Stimulated activated CD8-positive, alpha-beta memory T cell treated with anti-CD3 and anti-CD28 coated beads, Interleukin-4, amount 100 ng/mL, for 48 hours (primary cell): ENCODE measurements at places on chromosomes 3 and 15.

- DNase-seq = no peak
These were observed 730 bp downstream of the ZKSCAN7 start for GRCh38 chr3:44555723-44556122.

DNA sequence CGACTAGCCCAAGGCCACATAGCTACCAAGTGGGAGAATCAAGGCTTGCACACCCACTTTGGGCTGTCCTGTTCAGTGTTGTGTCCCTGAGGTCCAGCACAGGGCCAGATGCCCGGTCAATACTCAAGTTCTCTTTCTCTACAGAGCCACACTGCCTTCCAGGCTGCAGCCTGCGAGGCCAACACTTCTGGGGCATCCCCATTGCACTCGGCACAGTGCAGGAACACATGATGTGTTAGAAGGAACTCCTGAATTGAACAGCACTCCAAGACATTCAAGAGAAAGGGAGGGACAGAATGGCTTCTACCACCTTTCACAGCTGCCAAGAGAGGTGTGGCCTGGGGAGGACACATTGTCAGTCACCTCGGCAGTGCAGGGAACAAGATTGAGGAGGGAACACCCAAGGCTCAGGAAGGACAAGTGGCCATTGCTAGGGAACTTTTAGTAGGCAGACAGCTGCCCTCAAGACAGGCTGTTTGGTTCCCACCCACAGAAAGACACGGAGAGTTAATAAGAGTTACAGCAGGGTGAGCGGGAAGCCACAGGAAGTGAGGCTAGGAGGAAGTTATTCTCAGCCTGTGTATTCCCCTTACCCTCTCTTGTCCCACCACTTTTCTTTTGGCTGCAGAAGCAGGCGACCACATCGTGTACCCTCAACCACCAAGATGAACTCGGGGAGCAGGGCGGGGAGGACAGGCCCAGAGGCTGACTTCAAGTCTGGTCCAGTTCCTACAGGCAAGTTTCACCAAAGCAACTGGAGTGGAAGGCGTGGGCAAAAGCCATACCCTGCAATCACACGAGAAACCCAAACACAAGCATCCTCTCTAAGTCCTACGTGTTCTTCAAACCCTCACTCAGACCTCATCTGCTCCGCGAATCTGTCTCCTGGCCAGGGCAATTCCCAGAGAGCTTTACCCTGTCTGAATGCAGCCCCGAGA is 69.4 kb downstream of the SRGAP3 start:
- no peak for DNase-seq

GRCh38 chr3:161263057-161263456 is 41.9 kb downstream of the NMD3 start:
- DNase-seq = no peak

DNA sequence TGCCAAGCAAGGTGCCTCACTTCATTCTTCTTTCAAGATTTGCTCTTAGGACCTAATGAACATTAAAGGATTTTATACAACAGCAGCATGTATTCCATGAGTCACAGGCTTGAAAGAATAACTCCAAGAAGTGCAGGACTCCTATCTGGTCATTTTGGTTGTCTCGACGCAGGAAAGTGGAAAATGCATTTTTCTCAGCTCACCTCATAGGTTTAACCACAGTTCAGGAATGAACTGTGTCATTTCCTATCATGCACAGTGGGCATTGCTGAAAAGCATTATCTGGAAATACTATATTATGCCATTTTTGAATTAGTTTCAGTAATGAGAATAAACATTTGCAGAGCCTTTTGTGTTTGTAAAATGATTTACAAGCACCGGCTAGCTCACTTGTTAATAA is 98.7 kb upstream of the BFSP2 start:
- DNase-seq = no peak

DNA sequence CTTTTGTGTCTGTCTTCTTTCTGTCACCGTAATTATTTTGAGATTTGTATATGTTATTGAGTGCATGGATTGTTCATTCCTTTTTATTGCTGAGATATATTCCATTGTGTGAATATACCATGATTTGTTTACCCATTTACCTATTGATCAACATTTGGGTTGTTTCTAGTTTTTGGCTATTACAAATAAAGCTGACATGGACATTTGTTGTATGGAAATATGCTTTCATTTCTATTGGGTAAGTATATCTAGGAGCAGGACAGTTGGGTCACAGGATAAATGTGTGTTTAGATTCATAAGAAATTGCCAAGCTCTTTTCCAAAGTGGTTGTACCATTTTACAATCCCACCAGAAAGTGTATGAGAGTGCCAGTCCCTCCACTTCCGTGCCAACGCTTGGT is 51.2 kb downstream of the PFN2 start:
- DNase-seq = no peak

- DNase-seq = peak; percentile 96
These were observed 51.6 kb upstream of the XCR1 start for GRCh38 chr3:46078712-46079400.

DNA sequence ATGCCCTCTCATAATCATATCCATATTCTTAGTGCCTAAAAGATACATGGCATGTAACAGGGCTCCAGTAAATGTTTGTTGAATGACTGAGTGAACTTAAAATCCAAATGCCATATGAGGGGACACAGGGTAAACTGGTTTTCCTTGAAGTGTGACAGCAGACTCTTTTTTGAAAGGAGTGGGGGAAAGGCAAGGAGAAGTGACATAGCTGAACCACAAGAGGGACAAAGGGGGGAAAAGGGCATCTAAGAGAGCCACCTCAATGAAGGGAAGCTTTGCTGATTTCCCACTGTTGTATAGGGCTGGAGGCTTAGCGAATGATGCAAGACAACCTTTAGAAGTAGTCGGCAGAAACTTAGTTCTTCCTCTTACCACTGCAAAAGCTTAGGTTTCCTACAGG is 9.1 kb downstream of the TRIM42 start:
- no peak for DNase-seq
